Activated effector memory CD4-positive, alpha-beta T cell treated with anti-CD3 and anti-CD28 coated beads, Interleukin-2, amount 50 U/mL, for 16 hours (primary cell): ENCODE measurements at places on chromosomes 7 and 10.

GRCh38 chr10:60446070-60446833, 56.6 kb upstream of the ANK3 start:
- no peak for DNase-seq

DNA sequence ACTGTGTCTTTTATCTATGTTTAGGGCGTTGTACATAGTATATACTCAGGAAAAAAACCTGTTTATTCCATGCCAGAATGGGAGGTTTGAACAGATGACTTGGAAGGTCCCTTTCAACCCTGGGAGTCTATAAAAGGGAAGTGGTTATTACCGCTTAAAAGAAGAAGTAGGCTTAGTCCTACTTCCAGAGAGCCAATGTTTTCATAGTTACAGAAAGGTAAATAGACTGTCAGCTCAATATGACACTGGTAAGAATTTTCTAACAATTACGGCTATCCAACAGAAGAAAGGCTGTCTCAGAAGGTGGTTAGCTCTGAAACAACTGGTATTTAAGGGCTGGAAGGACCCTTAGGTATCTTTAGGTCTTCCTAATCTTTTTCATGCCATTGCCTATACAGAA, 1.1 kb upstream of the TFAM start:
- DNase-seq, result no peak

DNA sequence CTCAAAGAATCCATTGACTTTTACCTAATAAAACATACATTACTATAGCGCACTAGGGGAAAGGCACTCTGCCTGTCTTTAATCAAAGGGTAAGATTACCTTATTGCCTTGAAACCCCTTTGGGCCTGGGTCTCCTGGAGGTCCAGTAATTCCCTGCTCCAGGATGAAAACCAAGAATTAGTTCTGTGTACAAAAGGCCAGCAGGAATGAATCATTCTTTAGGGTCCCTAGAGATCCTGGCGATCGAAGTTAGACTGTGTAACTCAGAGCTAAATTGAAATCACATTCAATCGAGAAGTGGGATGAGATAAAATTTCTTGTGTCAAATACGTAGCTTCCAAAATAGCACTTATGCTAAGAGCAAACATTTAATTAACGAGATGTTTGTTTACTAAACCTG, 29.8 kb downstream of the COL28A1 start:
- no peak for DNase-seq

- no peak for DNase-seq
Observed at GRCh38 chr7:13017333-13017857, 330.0 kb downstream of the ARL4A start.

- peak; percentile 19 for DNase-seq
Observed at GRCh38 chr10:124436191-124436638, 13.6 kb downstream of the NKX1-2 start.

DNA sequence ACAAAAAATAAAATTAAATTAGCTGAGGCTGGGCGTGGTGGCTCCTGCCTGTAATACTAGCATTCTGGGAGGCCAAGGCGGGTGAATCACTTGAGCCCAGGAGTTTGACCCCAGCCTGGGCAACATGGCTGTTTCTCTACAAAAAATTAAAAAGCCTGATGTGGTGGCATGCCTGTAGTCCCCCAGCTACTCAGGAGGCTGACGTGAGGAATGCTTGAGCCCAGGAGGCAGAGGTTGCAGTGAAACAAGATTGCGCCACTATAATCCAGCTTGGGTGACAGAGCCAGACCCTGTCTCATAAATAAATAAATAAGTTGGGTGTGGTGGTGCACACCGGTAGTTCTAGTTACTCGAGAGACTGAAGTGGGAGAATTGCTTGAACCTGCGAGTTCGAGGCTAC, 65.1 kb downstream of the GNA12 start:
- DNase-seq, result no peak

DNA sequence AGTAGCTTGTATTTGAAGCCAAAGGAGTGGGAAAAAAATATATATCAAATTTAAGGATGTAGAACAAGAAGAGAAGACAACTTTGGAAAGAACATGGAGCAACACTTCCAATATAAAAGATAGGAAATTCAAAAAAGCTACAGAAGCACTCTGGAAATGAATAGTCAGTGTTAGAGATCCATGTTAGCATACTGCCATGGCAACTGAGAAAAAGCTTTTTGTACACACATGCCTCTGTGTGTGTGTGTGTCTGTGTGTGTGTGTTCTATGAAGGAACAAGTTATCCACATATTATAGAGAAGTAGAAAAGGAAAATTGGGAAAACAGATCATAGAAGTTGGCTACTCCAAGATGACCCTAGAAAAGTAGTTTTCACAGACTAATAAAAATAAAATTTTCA, 96.3 kb downstream of the LRRTM3 start:
- no peak for DNase-seq

GRCh38 chr10:26024303-26024702, 90.3 kb downstream of the MYO3A start:
- no peak for DNase-seq

DNA sequence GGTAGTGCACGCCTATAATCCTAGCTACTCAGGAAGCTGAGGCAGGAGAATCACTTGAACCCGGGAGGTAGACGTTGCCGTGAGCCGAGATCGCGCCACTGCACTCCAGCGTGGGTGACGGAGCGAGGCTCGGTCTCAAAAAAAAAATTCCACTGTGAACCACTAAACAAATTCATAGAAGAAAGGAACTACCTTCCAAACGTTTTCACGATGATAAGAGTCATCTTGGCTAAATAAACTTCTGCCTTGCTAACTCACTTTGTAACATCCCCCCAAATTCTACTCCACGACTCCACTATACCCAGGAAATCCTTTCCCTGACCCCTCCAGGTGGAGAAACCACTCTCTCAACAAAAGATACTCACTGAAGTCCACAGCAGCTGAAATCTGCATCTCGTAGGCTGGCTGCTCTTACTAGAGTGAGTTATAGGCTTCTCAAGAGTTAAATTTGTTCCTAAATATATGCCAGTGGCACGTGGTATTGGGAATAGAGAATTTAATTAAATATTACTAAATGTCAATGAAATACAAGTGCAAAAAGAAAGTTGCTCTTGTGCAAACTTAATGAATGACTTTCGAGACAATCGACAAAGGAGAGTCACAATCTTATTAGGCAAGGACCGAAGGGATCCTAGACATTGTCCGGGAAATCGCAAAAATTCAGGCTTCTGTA, 1.6 kb upstream of the GTF2I start:
- peak; percentile 64 for DNase-seq

- DNase-seq, result no peak
Observed at GRCh38 chr10:117450940-117451339, 75.7 kb upstream of the PDZD8 start.

DNA sequence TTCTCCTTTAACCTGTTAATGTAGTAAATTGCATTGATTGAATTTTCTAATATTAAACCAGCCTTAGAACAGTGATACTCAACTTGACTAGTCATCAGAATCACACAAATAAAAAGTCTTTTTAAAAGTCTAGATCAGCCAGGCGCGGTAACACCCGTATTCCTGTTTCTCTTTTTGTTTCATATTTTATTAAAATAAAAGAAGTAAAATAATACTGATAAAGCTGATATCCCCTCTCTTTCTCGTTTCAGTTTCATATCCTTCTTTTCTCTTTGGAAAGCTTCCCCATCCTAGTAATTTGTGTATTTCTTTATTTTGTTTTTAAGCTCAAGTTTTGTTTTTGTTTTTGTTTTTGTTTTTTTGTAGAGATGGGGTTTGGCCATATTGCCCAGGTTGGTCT, 9.3 kb downstream of the SMO start:
- DNase-seq, result no peak

DNA sequence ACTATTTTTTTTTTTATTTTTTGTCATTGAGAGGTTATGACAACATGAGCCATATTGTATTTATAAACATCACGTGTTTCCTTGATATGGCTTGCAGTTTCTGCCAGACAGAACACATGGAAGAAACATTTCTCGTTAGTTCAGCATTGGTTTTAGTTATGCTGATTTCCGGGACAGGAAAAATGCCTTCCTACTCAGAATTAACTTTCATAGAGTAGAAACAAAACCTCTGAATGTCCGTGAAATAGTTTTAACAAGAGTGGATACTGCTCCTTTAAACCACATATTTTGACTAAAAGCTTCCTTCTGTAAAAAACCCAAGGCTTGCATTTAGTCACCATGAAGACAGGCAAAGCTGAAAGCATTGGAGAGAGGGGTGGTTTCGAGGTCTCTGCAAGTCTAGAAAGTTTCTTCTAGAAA, 240.4 kb downstream of the KIAA1217 start:
- no peak for DNase-seq
